ENCODE measurements at places on chromosomes 4 and X.

GRCh38 chr4:102696758-102697157 lies 64.0 kb downstream of the MANBA start:
- no peak for DNase-seq

GRCh38 chr4:174522183-174523024 lies at the start of gene HPGD:
TSS of gene HPGD (minus strand) at chr4:174522488. CDS start at chr4:174522451, 37 bp downstream.
- DNase-seq = peak; percentile 53

- no peak for DNase-seq
These were observed 187.9 kb downstream of the COMMD8 start for GRCh38 chr4:47275595-47275994.

DNA sequence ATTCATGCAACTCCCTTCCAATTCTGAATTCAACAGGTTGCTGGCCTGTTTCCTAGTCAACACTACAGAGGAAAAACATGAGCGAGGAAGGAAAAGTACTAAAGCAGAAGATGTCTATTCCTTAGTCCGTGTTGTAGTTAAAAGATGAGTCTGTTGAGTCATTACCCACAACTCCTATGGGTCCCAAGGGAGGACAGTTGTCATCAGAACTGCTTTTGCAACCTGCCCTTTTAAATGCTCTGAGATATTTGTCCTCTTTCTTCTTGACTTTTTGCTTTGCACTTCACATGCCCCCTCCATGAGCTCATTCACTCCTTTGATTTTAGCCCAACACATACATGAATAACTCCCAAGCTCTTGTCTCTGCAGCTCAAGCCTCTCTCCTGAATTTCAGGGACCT lies 119.2 kb downstream of the CORIN start:
- DNase-seq = no peak

DNA sequence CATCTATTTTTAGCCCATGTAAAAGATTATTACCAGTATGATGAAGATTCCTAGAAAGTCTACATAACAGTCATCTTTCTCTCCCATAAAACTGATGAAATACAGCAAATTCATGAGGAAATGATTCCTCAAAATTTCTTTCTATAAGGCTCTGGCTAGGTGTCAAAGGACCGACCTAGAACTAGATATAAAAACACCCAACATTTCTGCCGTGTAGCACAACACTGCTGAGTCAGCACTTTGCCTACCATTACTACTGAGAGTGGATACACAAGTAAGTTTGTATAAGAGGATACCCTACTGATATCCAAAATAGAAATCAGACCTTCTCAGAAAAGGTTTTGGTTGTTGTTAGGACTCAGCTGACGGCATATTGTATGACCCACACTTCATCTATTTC lies 24.7 kb downstream of the TMEM47 start:
- no peak for DNase-seq

- no peak for DNase-seq
These were observed 115.6 kb upstream of the SCML1 start for GRCh38 chrX:17621566-17622270.
